Stromal cell of bone marrow (primary cell): ENCODE measurements at places on chromosomes 1 and 21.

DNA sequence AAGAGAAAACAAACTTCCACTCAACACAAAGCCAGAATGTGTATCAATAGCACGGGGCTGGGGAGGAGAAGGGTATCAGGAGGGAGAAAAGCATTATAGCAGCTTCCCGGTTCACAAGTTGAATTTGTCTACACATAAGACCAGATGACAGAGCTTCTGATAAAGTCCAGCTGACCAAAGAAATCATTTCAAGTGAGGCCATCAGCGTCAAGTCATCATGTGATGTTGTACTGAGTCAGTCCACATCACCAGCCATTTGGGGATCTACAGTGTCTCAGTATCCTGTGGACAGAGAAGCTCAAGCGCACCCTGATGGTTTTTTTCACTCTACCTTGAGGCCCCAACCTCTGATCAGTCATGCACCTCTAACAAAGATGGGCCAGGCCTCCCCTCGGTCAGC, 33.0 kb downstream of the SETD4 start:
- peak; percentile 21 for DNase-seq

DNA sequence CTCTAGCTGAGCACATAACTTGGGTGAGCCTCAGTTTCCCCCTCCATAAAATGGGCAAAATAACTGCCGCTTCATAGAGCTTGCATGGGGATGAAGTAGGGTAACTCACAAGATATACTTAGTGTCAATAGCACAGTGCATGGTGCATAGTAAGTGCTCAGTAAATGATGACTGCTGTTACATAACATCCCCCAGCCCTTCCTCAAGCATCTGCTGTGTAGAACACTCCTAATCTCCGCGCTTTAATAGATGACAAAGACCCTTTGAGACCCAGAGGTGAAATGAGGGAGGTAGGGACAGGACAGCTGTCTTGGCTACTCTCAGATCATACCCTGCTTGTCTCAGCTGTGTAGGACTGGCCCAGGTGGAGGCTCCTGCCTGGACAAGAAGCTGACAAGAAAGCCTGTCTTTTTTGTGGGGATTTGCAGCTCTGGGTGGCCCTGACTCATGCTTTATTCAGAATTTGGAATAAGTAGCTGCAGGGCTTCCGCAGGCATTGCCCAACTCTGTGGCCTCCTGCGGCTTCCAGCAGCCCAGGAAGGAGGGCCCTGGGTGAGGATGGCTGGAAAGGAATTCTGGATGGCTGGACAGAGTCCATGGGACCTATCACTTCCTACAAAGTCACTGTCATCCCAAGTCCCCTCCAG, 20.7 kb upstream of the PADI4 start:
- peak; percentile 75 for DNase-seq

DNA sequence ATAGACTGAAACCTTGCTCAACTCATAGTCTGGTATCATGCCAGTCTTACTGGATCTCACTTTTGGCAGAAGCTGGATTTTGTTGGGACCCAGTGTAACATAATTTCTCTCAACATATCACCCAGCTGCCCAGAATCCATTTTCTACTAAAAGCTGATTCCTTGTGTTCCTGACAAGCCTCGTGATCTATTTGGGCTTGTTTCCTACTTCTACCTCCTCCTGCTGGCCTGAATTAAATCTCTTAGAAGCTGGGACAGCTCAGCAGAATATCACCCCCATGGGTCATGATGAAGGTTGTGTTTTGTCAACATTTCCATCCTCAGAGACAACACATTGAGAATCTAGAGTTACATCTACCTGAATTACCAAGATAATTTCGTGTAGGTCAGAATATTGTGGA, 7.7 kb downstream of the GOLT1A start:
- DNase-seq, result no peak

DNA sequence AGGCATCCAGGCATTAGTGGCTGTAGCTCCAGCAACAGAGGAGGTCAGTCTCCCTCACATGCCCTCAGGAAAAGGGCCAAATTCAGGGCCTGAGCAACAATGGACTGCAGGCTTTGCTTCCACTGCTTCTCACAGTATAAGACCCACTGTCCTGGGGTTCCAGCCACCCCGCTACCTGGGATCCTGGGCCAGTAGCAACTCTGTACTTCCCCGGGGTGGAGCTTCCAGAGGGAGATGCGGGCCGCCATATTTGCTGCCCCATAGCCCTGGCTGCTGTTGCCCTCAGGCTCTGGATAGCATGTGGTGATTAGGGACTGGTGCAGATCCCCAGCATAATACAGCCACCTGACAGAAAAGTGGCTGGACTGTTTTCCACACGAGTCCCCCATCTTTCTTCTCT, 201.1 kb upstream of the POGK start:
- no peak for DNase-seq

DNA sequence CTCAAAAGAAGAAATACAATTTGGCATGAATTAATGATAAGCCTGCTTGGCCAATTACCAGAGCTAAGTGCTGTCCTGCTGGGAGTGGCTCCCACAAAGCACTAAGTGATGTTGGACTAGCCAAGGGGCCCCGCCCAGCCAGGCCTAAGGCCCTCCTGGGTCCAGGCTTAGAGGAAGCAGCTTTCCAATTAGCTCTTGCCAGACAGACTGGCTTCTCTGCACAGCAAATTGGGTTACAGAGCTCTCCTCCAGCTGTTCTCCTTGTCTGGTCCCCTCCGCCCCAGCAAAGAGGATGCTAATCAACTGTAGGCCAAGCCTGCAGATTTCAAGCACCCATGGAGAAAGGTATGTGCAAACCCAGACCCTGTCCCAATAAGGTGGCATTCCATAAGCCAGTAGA, 151.9 kb downstream of the DMRTA2 start:
- no peak for DNase-seq

GRCh38 chr1:225435487-225435886, 7.6 kb upstream of the LBR start:
- no peak for DNase-seq

DNA sequence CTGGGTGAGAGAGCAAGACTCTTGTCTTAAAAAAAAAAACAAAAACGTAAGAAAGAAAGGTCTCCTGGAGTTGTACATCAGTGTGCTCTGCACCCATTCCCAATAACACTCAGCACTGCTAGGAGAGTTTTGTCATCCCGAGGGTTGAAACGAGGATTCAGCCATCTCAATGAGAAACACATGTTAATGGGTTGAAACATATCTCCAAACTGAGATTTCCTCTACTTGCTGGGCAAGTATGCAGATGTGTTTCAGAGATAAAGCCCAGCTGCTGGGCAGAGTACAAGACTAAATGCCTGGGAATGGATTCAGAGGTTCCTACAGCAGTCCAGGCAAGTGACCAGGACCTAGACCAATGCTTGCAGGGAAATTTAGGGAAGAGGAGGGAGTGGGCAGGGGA, 2.6 kb upstream of the MFN2 start:
- no peak for DNase-seq

- no peak for DNase-seq
Observed at GRCh38 chr1:200794506-200795065, 55.9 kb downstream of the CAMSAP2 start.

DNA sequence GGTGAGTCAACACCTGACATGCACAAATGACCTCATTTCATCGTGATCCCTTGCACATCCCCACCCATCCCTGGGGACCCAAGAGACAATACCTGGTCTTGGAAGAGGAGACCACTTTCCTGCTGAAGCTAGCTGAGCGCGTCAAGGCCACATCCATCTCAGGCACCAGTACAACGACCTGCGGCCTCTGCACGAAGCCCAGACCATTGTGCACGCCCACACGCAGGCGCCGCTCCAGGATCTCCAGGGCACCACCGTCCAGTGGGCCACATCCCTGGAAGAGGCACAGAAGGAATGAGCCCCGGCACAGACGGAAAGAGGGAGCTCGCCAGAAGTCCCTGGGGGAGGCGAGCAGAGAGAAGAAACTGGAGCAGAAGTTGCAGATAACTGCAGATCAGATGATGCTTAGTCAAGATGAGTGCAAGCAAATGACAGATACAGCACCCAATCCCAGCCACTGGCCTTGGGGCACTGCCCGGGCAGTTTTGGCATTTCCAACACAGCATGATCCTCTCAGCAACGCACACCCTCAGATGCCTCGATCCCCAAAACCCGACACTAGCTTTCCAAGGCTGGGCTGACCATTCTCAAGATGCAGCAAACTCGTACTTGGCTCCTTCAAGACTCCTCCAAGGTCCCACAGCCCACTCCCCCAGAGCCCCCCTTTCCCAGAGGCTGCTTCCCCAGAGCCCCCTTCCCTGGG, 44.1 kb downstream of the NPHP4 start:
- no peak for DNase-seq

- peak; percentile 16 for DNase-seq
Observed at GRCh38 chr1:196114193-196114592, 494.0 kb downstream of the KCNT2 start.

GRCh38 chr1:221439747-221440501, 302.0 kb downstream of the DUSP10 start:
- peak; percentile 92 for DNase-seq

DNA sequence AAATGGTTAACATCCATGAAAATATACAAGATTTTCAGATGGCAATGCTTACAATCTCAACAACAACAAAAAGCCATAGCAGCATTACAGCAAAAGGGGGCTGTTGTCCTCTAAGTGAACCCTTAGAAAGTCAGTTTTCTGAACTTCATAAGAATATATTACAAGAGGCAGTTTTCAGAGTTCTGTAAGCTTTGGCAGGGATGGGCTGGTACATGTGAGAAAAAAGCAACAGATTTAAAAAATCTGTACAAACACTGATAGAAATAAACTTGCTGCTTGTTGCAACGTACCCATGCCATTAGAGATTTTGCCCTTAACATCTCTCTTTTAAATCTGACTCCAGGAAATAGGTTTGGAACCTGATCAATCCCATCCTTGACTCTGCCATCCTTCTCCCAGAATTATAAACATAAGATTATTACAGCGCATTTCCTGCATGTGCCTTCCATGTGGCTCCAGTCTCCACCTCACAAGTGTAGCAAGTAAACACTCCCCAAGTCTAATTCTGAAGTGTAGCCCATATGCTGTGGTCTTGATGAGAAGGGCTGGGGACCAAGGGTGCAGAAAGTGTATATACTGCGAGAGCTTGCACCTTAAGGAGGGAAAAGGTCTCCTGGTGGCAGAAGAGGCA, 101.4 kb upstream of the TSPAN2 start:
- no peak for DNase-seq

DNA sequence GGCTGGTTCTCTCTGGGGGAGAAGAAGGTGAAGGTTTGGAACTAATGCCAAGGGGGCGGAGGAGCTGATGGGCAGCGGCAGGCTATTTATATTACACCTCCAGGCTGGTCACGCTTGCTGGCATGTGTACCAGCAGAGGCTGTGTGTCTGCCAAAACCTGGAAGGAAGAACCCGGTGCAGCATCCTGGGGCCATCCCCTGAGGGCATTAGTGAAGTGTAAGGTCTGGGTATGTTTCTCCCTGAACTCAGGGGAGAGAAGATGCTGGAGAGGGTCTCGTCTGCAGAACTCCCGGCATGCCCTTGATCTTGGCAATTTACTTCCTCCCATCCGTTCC, 5.3 kb downstream of the DISP3 start:
- no peak for DNase-seq

DNA sequence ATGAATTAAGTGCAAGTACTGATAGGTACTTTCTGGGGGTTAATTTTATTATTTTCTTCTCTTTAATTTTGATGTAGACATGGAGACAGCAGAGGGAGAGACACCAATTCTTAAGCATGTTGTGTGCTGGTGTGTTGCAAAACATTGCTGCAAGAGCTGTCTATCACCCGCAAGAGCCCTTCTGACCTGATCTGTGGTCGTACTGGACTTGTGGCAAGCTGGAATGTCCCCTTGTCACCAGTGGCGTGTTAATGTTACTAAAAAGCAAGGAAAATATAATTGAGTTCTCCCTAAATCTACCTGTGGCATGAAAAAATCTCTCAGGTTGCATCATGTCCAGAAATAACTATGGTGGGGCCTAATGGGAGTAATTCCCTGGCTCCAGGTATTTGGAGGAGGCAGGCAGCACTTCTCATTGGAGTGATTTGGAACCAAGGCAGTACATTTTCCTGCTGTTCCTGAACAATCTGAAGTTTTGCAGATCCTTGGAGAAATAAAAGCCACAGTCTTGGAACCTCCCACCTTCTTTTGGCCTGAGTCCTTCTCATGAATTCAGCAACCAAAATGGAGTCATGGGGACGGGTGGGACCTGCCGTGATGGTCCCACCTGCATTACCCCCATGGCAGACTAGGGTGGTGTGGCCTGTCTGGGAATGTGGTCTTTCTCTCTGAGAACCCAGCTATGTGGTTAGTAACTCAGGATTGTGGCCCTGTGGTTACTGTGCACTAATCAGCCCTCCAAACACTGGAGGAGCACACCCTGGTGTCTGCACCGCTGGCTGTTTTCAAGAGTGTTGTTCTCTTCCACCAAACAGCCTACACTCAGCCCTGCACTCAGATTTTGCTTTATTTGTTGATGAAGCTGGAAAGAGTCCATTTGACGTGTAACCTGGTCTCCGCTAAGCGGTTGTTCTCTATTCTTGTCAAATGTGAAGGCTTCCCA, 57.4 kb downstream of the GALNT2 start:
- no peak for DNase-seq

GRCh38 chr1:161733526-161733925, 12.2 kb downstream of the FCRLB start:
- peak; percentile 91 for DNase-seq

GRCh38 chr1:211236633-211237320, 22.4 kb upstream of the RCOR3 start:
- no peak for DNase-seq

DNA sequence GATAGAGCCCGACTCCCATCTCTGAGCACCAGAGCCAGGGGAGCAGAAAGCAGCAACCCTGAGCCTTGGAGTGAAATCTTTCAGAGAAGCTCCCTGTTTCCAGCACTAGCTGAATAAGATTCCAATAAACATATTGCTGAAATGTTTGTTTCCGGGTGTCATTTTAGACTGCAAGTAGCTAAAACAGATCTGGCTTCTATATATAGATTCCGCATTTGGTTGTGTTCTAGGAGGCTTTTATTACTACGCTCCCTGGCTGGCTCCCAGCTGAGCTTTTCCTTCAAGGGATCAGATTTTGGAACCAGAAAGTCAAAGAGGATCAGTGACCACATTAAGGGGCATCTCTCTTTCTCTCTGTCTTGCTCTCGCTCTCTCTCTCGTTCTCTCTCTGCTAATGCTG, 88.2 kb downstream of the PAPPA2 start:
- no peak for DNase-seq

GRCh38 chr1:206556047-206556749, 48.9 kb downstream of the RASSF5 start:
- no peak for DNase-seq

DNA sequence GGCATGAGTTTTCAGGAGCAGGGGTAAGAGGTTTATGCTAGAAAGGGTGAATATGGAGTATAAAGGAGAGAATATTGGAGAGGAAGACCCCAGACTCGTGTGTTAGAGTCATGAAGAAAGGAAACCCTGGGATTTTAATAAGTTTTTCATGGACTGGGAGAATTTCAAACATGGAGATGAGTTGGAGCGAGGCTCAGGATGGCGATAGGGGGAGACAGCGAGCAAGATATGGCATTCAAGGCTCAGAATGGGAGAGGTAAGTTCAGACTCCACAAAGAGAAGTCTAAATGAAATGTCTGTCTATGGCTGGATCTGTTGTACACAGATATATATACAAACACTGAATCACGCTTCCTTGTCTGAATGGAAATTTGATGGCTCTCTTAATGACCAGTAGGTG, 92.5 kb downstream of the LRRC40 start:
- no peak for DNase-seq
